ENCODE measurements at places on chromosomes 7 and 10. TPM values are rescaled to one million over a fixed set of nuclear protein-coding genes. Genes with fewer than 3 reads are reported as not detected.

- no peak for DNase-seq
These were observed 309.1 kb downstream of the MDFIC start for GRCh38 chr7:115230882-115231571.

DNA sequence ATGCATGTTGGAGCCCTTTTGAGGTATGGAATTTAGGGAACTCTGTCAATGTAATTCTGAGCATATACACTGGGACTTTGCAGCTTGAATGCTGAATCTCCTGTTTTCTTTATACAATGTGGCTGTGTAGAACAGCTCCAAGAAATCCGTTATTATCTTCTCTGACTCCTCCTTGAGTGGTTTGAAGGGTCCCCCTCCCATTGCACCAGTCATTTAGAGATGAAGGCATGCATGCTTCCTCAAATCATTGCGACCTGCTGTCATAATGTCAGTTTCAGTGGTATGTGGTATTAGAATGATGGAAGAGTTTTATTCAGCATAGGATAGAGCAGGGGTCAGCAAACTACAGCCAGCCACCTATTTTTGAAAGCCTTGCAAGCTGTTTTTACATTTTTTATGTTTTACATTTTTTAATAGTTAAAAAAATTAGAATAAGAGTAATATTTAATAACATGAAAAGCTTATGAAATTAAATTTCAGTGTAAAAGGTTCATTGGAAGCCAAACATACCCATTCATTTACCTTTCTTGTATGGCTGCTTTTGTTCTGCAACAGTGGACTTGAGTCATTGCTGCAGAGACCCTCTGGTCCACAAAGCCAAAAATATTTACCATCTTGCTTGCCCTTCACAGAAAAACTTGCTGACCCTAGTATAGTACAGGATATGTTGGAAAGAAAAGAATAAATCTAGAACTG, 8.1 kb downstream of the STK17A start:
- no peak for DNase-seq

DNA sequence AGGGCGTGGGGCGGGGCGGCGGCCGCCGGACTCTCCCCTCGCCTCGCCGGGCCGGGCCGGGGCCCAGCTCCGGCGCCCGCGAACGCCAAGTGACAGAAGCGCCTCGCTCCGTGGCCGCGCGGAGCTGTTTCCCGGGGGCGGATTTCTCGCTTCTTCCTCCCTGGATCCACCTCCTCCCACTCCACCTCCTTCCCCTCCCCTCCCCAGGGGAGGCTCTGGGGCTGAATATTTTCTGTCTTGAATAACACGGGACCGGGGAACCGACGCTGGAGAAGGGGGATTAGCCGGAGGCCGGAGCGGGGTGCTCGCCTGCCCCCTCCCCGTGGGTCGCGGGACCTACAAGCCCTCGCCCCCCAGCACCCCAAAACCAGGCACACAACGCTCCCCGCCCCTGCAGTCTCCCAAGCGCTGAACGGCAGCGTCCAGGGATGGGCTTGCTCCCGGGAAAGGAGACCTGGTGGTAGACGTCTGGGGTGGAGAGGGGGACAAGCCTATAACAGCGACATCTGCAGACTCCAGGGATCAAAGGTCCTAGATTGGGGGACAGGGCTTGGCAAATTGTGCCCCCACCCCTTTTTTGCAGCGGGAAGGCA, at the start of gene ARHGAP21:
Gene ARHGAP21, minus strand, starts transcription at position 100 of the 593 bp plus-strand sequence. CDS start 1,988 bp downstream, outside the sequence.
- peak; percentile 48 for DNase-seq

DNA sequence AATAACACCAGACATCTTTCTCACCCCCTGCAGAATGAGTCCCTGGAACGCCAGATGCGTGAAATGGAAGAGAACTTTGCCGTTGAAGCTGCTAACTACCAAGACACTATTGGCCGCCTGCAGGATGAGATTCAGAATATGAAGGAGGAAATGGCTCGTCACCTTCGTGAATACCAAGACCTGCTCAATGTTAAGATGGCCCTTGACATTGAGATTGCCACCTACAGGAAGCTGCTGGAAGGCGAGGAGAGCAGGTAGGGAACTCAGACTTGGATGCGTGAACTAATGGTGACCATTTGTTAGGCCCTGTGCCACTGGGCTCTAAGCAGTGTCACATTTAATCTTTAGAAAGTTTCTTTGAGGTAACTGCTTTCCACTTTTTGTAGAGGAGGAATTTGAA, 7.1 kb downstream of the VIM start:
- DNase-seq = no peak

DNA sequence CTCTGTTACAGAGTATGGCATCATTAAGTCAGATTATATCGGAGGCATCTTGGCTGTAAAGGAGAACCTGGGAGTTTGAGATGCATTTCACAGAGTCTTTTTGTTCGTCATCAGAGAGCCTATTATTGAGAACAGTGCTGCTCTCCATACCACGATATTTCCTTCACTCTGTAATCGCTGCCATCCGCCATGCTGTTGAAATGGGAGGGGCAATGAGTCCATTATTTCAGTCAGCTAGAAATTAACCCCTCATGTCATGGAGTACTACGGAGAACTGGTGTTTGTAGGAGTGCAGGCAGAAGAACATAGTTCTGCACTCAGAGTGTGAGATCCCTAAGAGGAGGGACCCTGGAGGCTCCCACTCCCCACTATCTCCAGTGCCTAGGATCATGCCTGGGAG, 59.2 kb downstream of the SLC16A12 start:
- DNase-seq = no peak

ALOX5 gene
- 5.3 TPM for polyA plus RNA-seq

Data from left renal pelvis (tissue), 4 donors.